Activated CD8-positive, alpha-beta memory T cell treated with anti-CD3 and anti-CD28 coated beads, Interleukin-2, amount 10 ng/mL, durations not matched to agents 7 days and 5 days (primary cell): ENCODE measurements at places on chromosomes 5 and 9. TPM values are rescaled to one million over a fixed set of nuclear protein-coding genes. Genes with fewer than 3 reads are reported as not detected.

- H3K36me3 ChIP-seq = no peaks in the 10 kb centered on the region
- H3K27ac ChIP-seq = no peak overlapping the region
- no peak overlapping the region for H3K4me3 ChIP-seq
- no peaks in the 10 kb centered on the region for H3K27me3 ChIP-seq
- no peaks in the 10 kb centered on the region for H3K4me1 ChIP-seq
These were observed 7.3 kb upstream of the ZNF346 start for GRCh38 chr5:177015156-177015555.

GRCh38 chr5:15679161-15679560 is 179.2 kb downstream of the FBXL7 start:
- no peak overlapping the region for H3K4me3 ChIP-seq
- no peaks in the 10 kb centered on the region for H3K4me1 ChIP-seq
- no peak overlapping the region for H3K27ac ChIP-seq
- DNase-seq = no peak
- no peaks in the 10 kb centered on the region for H3K36me3 ChIP-seq

DNA sequence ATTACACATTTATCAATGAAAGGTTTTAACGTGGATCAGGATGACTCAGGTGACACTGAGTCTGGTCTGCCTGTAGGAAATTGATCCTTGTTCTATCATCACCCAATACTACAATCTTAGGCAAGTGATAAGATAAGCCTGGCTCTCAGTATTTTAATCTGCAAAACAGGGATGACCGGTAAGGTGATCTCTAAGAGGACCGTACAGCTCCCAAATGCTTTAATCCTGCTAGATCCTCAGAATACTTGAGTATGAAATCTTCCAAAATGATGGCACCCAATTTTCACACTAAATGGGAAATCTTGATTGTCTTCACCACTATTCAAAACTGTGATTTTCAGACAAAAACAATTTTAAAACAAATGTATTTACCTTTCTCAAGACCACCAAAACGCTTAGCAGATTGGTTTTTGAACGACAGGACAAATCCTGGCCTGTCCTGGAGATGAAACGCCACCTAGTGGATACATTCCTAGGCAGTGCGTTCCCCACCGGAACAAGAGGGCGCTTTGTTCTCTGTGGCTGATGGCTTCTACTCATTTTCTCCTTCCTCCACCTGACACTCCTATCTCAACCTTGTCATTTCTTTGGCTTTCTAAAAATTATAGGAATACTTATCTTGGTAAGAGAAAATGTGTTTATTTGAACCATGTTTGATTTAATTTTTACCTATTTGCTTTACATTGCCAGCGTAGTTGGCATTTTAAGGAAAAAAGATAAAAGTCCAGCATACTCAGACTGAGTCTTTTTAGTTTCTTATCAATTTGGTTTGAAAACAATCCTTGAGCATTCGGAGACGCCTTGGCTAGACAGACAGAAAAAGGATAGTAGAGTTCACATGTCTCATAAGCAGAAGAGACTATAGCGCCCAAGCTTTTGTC is 41.2 kb upstream of the VCAN start:
- H3K27ac ChIP-seq = no peak overlapping the region
- no peaks in the 10 kb centered on the region for H3K36me3 ChIP-seq
- H3K4me3 ChIP-seq = no peak overlapping the region
- no peaks in the 10 kb centered on the region for H3K4me1 ChIP-seq

DNA sequence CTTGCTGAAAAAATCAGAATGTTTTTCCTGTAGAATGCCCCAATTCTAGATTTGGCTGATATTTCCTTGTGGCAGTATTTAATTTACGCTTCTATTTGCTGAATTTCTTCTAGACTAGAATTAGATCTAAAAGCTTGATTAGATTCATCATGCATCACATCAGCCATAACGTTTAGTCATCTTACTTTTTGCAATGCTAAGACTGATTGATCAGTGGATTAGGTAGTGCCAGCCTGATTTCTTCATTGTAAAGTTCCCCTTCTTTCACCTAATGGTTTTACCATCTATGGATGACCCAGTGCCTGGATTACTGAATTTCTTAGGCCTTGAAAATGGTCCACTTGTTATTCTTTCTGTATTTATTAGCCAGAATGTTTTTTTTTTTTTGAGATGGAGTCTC is 83.9 kb downstream of the PBX3 start:
- H3K4me1 ChIP-seq = peaks cover 12% of the 10 kb centered on the region
- H3K4me3 ChIP-seq = no peak overlapping the region

DNA sequence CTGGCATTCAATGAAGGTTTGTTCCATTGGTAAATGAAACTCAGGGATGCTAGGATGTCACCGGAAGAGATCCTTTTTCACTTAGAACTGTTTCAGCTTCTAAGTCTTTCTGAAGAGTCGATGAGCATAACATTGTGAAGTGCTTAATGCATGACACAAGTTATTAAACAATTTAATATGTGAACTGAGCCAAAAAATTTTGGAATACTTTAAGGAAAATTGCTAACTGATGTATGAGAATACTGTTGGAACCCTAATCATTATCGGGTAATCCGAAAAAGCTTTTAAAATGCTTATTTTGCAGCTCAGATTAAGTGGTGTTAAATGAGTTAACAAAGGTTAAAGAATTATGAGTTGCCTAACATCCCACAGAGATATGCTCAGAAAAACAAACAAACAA is 34.9 kb downstream of the DMRT2 start:
- peaks cover 17% of the 10 kb centered on the region for H3K27me3 ChIP-seq
- no peak overlapping the region for H3K4me3 ChIP-seq
- DNase-seq = no peak
- no peak overlapping the region for H3K27ac ChIP-seq
- no peaks in the 10 kb centered on the region for H3K4me1 ChIP-seq

DNA sequence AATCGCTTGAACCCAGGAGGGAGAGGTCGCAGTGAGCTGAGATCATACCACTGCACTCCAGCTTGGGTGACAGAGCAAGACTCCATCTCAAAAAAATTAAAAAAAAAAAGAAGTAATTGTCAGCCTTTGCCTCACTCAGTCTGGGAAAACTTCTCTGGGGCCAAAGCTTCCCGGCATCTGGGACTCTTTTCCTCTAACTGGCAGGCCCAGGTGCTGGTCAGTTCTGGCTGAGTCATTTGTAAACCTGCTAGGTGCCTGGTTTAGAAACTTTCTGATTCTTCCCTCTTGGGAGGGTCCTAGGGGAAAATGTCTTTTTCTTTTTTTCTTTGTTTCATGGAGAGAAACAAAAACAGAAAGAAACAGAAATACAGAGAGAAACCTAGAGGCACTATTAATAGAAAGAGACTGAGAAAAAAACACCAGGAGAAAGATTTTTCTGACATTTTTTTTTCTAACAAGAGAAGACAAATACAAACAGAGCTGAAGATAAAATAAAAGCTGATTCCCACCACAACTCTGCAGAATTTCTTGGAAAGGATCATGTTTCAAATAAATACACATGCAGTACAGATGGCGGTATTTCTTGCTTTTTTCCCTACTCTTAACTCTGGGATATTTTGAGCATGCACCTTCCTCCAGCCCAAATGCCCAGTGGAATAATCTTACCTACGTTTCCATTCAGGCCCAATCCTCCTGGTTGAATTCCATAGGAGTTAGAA is 22.1 kb upstream of the UBAP2 start:
- peaks cover 9% of the 10 kb centered on the region for H3K4me1 ChIP-seq
- no peak overlapping the region for H3K4me3 ChIP-seq
- no peaks in the 10 kb centered on the region for H3K36me3 ChIP-seq
- DNase-seq = no peak

DNA sequence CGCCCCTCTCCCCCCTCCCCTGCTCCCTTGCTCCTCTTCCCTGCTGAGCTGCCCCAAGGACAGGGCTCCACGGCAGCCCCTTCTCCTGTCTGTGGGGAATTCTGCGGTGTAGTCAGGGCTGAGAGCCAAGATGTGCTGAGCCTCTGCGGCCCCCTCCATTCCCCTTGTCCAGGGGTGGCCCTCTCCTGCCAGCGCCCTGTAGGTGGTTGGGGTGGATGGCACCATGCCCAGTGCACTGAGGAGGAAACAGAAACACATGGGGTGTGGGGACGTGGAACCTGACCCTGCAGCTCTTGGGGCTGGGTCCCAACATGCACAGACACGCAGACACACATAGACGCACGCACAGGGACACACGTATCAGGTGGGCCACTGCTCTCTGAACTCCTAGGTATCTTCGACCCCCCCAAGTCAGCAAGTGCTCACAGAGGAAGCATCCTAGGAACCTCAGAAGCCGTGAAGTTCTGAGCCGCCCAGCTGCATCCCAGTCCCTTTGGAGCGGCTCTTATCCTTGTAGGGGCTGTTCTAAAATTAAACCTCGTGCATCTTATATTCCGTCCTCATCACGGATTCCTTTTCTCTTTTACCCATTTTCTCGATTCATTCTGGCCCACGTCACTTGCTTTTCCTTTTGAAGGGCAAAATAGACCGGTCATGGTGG is 64.8 kb downstream of the HMCN2 start:
- H3K36me3 ChIP-seq = no peaks in the 10 kb centered on the region
- H3K4me3 ChIP-seq = no peak overlapping the region
- H3K4me1 ChIP-seq = no peaks in the 10 kb centered on the region
- DNase-seq = no peak

DNA sequence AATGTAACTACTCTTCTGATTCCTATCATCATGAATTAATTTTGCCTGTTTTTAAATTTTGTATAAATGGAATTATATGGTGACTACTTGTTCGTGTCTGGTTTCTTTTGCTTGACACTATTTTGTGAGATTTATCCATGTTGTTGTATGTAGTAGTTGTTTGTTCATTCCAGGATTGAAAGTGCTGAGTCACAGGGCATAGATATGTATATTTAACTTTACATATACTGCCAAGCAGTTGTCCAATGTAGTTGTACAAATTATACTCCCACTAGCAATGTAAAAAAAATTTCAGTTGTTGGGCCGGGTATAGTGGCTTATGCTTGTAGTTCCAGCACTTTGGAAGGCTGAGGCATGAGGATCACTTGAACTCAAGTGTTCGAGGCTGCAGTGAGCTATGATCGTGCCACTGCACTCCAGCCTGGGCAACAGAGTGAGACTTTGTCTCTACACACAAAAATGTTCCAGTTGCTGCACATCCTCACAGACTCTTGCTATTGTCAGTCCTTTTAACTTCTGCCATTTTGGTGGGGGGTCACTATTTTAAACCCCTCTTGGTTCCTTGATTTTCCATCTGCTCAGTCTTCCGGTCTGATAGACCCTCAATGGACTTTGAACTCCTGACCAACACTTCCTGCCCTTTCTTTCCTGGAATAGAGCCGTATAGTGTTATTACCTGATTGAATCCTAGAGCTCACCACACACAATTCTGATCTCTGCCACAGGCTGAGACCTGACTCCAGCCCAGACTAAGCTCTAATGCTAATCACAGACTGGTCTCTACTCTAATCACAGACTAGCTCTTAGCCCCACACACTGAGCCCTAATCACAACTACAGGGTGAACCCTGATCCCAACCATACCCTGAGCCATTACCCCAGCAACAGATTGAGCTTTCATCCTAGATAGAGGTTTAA is 69.3 kb upstream of the MELK start:
- H3K4me1 ChIP-seq = peaks cover 18% of the 10 kb centered on the region
- H3K4me3 ChIP-seq = no peak overlapping the region
- H3K27me3 ChIP-seq = peaks cover 2% of the 10 kb centered on the region
- H3K27ac ChIP-seq = peak overlapping the region; percentile 1
- no peak for DNase-seq

- no peak overlapping the region for H3K4me3 ChIP-seq
- no peak for DNase-seq
- no peaks in the 10 kb centered on the region for H3K4me1 ChIP-seq
- no peaks in the 10 kb centered on the region for H3K36me3 ChIP-seq
These were observed 144.1 kb downstream of the MAT2B start for GRCh38 chr5:163649514-163649913.

DNA sequence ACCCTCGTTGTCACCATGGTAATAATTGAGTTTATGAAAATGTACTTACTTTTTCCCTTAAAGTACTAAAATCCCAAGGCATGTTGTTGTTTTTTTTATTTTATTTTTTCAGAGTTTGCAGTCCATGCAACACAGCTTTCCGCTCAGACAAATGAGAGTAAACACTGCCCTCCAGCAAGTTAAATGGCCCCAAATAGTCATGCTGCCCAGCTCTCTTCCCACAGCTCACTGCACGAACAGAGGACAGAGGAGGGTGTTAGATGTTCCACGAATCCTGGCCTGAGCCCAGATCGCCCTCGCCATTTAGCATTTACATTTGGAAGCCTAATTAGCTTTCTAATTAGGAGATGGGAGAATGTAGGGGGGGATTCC is 1.9 kb downstream of the NIM1K start:
- no peak for DNase-seq
- peaks cover 26% of the 10 kb centered on the region for H3K27me3 ChIP-seq
- peak overlapping the region; percentile 73 for H3K4me3 ChIP-seq
- peaks cover 2% of the 10 kb centered on the region for H3K36me3 ChIP-seq
- H3K27ac ChIP-seq = no peak overlapping the region

GRCh38 chr5:175718401-175719108 is 60.7 kb downstream of the HRH2 start:
- peaks cover 1% of the 10 kb centered on the region for H3K4me1 ChIP-seq
- DNase-seq = peak; percentile 67
- H3K36me3 ChIP-seq = peaks cover 5% of the 10 kb centered on the region
- peaks cover 2% of the 10 kb centered on the region for H3K27me3 ChIP-seq
- no peak overlapping the region for H3K27ac ChIP-seq
- no peak overlapping the region for H3K4me3 ChIP-seq

- H3K27ac ChIP-seq = peak overlapping the region; percentile 94
- H3K27me3 ChIP-seq = peaks cover 20% of the 10 kb centered on the region
- H3K4me3 ChIP-seq = peak overlapping the region; percentile 91
- peaks cover 22% of the 10 kb centered on the region for H3K4me1 ChIP-seq
- peaks cover 1% of the 10 kb centered on the region for H3K36me3 ChIP-seq
- DNase-seq = peak; percentile 95
These were observed 614 bp upstream of the HOMER1 start for GRCh38 chr5:79514391-79515105.

GRCh38 chr9:21677834-21678233 is 124.6 kb upstream of the MTAP start:
- no peaks in the 10 kb centered on the region for H3K36me3 ChIP-seq
- H3K4me1 ChIP-seq = peaks cover 7% of the 10 kb centered on the region
- no peak for DNase-seq
- H3K27ac ChIP-seq = no peak overlapping the region
- no peak overlapping the region for H3K4me3 ChIP-seq

SLC4A9 gene
- total RNA-seq = 0.07 TPM

ZBTB26 gene
- total RNA-seq = 7.7 TPM

ACER2 gene
- total RNA-seq = 1.9 TPM

FGF10 gene
- not detected for total RNA-seq

SPATA31A3 gene
- not detected for total RNA-seq
